ENCODE measurements at places on chromosomes 16 and 17.

DNA sequence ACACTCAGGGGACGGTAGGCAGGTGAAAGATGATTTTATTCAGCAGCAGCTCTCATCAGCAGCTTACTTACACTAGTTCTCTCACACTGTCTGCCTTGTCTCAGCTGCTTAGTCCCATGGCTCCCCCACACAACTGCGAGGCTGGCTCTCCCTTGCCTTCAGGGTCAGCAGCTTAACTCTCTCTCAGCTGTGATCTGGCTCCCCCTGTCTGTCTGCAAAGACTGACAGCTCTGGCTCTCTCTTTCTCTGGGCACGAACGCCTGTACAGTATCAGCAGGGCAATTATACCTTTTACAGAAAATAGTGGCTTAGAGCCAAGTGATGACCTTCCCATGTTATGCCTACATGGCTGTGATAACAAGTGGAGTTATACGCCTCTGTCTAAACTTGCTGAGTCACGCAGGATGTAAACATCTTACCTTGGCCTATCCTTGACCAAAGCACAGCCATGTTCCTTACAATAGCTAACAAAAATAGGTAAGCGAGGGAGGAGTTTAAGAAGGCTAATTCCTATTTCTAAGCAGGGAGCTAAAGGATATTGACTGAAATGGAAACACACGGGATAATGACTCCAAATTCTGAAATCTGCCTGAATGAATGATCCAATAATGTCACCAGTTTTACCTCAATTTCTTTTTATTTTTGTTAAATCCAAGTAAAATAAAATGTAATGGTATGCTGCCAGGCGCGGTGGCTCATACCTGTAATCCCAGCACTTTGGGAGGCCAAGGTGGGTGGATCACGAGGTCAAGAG, 1.1 kb upstream of the NDUFAB1 start:
- no peak for DNase-seq

DNA sequence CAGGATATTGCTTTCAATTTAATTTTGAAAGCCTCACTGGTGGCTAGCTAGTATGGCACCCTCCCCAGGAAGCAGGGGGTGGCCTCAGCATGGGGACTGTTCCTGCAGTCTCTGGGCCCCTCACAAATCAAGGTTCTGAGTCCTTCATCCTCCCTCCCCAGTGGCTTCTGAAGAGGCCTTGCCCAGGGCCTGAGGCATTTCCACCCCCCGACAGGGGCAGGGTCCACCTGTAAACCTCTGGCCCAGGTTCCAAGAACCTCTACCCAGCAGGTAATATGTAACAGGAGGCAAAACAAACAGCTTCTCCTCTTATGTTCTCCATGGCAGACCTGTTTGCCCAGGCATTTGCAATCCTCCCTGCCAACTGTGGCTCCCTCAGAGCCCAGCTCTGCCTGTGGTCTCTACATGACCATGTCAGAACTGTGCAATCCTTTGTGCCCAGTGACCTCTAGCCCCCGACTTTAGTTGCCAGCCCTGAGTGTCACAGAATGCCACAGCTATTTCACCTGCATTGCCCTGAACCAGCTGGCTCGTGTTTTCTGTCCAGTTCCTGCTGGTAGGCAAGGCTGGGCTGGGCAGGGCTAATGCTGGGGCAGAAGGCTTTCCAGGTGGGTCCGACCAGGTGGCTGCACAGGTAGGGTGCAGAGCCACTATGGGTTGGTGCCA, 14.3 kb downstream of the ACSF2 start:
- no peak for DNase-seq

GRCh38 chr17:9984768-9985167, 79.7 kb upstream of the RCVRN start:
- DNase-seq = no peak

DNA sequence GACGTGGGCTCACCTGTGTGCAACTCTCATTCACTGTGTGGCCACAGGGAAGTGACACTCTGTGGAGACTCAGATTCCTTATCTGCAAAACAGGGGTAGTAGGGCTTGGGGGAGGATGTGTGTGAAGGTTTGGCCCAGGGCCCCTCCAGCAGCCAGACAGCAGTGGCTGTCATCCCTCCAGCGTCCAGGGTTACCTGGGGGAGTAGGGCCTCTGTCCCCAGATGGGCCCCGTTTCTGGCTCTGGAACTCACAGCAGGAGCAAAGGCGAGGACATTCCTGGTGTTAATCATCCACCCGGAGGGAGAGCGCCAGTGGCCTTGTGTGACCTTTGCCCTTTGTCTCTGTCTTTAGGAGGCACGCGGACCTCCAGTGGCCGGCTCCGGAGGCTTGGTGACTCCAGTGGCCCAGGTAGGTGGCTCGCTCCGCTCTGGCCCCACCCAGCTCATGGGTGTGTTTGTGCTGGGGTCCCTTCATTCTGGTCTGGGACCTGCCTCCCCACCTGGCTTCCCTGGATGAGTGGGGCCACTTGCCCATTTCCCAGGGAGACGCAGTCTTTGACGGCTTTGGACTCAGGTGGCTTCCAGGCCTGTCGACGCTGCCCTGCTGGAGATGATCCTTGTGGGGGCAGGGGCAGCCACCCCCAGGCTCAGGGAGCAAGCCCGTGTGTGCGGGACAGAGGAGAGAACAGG, 166.2 kb downstream of the SEC14L1 start:
- no peak for DNase-seq

DNA sequence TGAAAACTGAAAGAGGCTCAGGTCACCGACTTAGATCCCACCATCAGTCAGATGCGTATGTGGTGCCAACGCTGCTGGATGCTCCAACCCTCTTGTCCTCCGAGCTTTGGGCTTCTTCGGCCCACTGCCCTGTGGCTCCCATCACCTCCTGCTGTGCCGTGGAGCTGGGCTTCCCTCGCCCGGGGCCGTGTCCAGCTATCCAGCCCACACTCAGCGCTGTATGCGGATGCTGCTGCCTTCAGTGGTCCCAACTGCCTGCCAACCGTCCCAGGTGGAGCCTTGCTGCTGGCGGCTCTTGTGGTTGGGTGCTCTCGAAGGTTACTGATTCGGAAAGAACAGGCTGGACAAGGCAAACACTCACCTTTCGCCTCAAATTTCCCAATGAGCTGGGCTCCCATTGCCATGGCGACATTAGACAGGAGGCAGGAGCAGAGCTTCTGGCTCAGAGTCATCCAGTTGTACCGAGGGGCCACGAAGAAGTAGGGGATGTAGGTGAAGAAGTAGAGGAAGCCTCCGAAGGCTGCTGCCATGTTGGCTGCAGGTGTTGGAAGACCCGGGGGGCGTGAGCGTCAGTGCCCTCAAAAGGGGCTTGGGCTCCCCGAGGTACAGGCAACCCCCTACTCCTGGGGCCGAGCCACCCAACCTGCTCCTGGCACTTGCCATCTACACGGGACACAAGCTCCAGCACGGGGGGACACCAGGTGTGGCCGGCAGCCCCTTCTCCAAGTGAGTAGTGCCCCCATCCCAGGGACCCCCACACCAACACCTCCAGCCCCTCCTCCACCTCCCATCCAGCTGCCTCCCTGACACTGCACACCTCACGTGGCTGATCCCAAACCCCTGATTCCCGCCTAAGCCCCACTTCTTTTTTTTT, 32.2 kb downstream of the ABCA3 start:
- no peak for DNase-seq

GRCh38 chr16:1397779-1398178, 16.7 kb downstream of the UNKL start:
- no peak for DNase-seq

DNA sequence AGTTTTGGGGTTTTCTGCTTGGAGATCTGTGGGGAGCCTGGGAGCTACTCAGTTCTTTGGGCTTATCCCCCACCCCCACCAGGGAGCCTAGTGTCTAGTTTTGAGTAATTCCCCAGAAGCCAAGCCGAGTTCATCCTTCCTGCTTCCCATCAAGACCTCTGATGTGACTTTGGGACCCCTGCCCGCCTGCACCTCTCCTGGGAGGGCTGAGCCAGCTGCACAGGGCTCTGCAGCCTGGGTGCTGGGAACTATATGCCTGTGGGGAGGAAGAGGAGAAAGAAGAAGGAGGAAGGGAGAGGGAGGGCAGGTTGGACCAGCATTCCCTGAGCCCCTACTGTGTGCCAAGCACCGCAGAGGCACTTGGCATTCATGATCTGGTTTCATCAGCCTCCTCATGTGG, 178.9 kb downstream of the TMEM132E start:
- DNase-seq = no peak

GRCh38 chr17:16920628-16921020, 51.3 kb downstream of the TNFRSF13B start:
- no peak for DNase-seq

DNA sequence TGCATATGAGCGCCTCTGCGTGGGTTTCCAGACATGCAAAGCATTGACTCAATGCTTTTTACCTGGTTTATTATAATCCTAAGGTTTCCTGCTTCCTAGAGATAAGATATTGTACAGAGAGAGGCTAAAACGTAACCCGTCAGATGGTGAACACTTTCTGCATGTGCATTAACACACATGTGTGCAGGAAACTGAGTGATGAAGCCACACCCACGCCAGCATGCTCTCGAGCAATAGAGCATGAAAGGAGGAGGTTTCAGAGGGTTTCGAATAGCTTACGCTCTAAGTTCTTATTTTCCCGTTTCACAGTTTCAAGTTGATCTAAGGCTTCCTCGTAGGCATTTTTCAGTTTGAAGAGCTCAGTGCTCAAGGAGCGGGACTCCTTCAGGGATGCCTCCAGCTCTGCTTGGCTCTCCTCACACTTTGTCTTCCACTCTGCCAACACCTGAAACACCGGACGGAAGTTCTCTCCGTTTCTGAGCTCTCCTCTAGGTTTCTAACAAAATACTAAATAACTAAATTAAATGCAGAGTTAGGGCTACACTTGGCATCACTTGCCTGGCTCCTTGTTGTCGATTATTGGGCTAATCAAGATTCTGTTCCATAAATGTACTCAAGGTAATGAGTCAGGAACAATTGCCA, 23.2 kb downstream of the MYH3 start:
- no peak for DNase-seq

DNA sequence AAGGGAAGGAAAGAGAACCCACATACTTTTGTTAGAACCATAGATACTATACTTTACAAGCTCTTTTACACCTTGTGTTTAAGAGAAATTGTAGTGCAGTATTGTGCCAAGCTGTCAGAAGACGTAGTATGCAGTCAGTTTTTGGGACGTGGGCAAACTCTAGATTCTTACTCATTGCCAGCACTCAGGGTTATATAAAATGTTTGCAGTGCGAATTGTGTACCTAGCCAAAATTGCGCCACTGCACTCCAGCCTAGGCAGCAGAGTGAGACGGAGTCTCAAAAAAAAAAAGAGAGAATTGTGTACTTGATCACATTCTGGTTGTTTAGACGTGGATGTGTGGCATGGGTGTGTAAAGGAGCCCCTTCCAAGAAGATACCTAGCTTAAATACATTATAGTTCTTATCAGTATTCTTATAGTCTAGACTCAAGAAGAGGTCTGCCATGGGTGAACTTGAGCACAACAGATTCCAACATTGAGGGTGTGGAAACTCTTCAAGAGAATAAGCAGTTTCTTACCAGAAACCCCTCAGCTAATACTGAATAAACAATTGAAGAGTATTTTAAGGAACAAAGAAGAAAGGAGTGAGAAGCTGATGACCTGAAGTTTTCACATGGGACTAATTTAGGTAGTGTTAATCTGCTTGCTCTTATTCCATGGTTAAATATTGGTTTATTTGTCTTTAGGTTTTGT, 27.4 kb upstream of the MRC2 start:
- no peak for DNase-seq

DNA sequence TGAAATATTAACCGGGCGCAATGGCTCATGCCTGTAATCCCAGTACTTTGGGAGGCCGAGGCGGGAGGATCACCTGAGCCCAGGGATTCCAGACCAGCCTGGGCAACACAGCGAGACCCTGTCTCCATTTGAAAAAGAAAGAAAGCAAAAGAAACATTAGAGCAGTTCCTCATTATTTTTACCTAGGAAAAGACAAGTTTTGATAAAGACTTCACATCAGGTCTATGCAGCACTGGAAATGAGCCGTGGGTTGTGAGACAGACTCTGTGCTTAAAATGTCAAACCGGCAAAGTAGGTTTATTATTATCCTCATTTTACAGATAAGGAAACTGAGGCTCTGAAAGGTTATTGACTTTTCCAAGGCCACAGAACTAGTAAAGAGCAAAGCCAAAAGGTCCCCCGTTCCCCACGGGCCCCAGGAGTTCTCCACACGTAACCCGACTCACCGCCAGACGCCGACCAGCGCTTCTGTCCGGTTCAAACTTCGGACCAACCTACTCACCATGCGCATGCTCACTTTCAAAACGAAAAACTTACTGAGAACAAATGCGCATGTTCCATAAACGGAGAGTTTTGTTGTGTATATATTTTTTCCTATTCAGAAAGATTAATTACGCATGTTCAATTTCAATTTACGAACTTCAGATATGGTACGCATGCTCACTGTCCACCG, 356 bp downstream of the TUBD1 start:
- DNase-seq = no peak

DNA sequence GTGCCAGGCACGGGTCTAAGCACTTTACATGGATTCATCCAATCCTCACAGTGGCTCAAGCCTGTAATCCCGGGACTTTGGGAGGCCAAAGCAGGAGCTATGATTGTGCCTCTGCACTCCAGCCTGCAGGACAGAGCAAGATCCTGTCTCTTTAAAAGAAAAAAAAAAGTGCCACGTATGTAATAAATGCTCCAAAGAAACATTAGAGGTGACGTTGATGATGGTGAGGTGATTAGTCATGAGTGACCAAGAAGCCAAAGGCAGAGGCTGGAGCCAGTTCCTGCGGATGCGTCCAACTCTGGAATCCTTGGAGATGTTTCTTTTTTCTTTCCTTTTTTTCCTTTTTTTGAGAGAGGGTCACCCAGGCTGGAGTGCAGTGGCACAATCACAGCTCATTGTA, 59.4 kb upstream of the SIAH1 start:
- DNase-seq = peak; percentile 58

- DNase-seq = no peak
Measured at GRCh38 chr17:38851434-38851833, 2.1 kb downstream of the RPL23 start.
